Liver (tissue), 10 donors: ENCODE measurements at places on chromosomes 11 and 22. TPM values are rescaled to one million over a fixed set of nuclear protein-coding genes. Genes with fewer than 3 reads are reported as not detected.
A peak's percentile ranks its signal among the peaks of the same experiment; 100 is the strongest.

Gene SLC25A18
- total RNA-seq = 67.7 TPM

Gene ZBED4
- 10.3 TPM for total RNA-seq

Gene C11orf58
- total RNA-seq = 102 TPM

Gene OVOL1
- total RNA-seq = 0.05 TPM

Gene SLC35E4
- 0.19 TPM for total RNA-seq

Gene ASPHD2
- total RNA-seq = 0.17 TPM

Gene TNNT3
- total RNA-seq = 0.14 TPM

Gene APOL4
- total RNA-seq = 1.5 TPM

Gene RASSF10
- total RNA-seq = 0.08 TPM

Gene C11orf16
- not detected for total RNA-seq

Gene OR51E1
- total RNA-seq = 0.08 TPM

GRCh38 chr11:82303671-82304070, 430.0 kb downstream of the FAM181B start:
- no peak overlapping the region for H3K27ac ChIP-seq
- no peaks in the 10 kb centered on the region for H3K4me1 ChIP-seq
- H3K4me3 ChIP-seq = no peak overlapping the region

DNA sequence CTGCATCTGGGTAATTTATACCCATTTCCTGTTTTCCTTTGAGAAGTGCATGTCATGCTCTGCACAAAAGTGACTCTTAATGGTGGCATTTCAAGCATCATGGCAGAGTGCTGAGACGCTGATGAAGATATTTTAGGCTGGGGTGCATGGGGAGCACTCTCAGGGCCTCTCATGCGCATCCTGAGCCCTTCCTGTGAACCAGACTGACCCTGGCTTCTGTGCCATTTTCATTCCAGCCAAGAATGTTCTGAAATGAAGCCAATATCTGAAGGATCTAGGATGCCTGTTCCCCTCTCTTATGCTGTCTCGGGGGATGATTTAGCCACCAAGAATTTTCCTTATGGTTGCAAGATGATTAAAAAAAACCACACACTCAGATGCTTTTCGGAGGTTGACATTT, 61.5 kb downstream of the MIAT start:
- no peak overlapping the region for H3K27ac ChIP-seq
- DNase-seq = no peak
- H3K36me3 ChIP-seq = peaks cover 13% of the 10 kb centered on the region
- H3K4me1 ChIP-seq = no peaks in the 10 kb centered on the region
- no peaks in the 10 kb centered on the region for H3K27me3 ChIP-seq

DNA sequence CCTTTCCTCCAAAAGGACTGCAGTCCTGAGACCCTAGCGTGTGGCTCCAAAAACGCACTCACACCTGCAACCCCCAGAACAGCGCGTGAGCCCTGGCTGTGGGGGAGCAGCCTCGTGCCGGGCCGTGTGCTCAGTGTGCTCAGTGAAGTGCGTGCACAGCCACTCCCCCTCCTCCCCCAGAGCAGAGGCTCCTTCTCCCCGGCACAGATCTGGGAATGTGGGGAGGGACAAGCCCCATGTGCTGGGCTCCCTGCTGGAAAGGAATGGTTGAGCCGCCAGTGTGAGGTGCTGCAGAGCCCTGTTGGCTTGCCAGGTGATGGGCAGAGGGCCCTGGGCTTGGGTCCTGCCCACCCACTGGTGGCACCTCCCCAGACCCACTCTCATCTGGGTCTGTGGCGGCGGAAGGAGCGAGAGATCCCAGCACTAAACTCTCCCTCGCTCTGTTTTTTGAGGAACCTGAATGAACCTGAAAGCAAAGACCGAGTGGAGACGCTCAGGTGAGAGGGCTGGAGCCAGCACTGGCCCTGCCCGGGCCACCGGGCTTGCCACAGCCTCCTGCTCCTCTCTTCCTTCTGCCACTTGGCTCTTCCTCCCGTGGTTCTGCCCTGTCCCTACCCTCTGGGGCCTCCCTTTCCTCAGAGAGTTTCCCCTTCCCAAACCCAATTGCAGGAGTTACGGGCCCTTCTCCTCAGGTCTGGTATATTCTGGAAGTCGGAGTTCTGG, 9.0 kb downstream of the RCOR2 start:
- H3K4me1 ChIP-seq = no peaks in the 10 kb centered on the region
- H3K4me3 ChIP-seq = no peak overlapping the region
- no peak for DNase-seq
- H3K27me3 ChIP-seq = no peaks in the 10 kb centered on the region
- peaks cover 27% of the 10 kb centered on the region for H3K36me3 ChIP-seq
- no peak overlapping the region for H3K27ac ChIP-seq

DNA sequence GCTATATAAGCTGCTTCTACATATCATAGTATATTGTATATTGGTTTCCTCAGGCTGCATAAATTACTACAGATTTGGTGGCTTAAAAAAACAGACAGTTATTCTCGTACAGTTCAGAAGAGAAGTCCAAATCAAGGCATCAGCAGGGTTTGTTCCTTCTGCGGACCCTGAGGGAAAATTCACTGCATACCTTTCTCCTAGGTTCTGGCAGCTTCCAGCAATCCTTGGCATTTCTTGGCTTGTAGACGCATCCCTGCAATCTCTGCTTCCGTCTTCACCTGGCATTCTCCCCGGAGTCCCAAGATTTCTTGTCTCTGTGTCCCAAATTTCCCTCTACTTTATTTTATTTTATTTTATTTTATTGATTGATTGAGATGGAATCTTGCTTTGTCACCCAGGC, 142.8 kb downstream of the COMMD9 start:
- no peaks in the 10 kb centered on the region for H3K36me3 ChIP-seq
- no peaks in the 10 kb centered on the region for H3K27me3 ChIP-seq
- H3K4me1 ChIP-seq = no peaks in the 10 kb centered on the region

DNA sequence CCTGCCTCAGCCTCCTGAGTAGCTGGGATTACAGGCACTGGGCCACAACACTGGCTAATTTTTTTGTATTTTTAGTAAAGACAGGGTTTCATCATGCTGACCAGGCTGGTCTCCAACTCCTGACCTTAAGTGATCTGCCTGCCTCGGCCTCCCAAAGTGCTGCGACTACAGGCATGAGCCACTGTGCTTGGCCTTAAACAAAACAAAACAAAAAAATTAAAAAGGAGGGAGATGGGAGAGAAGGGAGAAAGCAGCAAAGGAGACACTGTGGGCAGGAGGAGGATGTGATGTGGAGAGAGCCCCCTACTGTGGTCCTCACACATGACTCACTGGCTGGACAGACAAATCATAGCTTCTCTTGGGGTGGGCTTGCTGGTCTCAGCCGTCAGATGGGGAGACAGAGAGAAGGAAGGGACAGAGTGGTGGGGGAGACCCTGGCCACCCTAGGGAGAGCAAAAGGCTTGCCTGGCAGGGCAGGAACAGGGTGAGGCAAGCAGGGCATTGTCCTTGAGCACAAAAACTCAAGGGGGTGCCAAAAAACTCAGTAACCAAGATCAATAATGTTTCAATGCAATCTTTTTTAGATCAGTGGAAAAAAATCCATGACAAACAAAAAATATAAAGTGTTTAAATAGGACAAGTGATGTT, 31.6 kb downstream of the TPST2 start:
- no peaks in the 10 kb centered on the region for H3K36me3 ChIP-seq
- peaks cover 81% of the 10 kb centered on the region for H3K4me1 ChIP-seq
- DNase-seq = no peak
- peak overlapping the region; percentile 92 for H3K27ac ChIP-seq
- no peak overlapping the region for H3K4me3 ChIP-seq
- H3K27me3 ChIP-seq = no peaks in the 10 kb centered on the region

DNA sequence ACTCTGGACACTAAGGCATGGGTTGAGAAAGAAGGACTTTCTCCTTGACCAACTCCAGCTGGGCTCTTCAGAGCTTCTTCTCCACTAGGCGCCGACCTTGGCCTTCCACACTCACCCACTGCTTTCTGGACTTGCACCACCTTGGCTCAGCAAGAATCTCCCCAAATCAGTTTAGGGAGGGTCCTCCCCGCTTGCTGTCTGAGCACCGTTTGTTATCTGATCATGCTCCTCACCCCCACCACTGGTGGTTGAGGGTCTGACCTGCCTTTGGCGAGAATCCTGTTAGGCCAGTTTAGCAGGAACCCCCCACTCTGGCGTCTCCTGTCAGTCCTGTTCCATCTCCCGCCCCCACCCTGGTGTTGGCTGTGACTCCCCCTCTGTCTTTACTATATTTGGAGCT, 10.4 kb downstream of the APOL2 start:
- H3K27me3 ChIP-seq = no peaks in the 10 kb centered on the region
- H3K27ac ChIP-seq = no peak overlapping the region
- H3K4me1 ChIP-seq = peaks cover 3% of the 10 kb centered on the region
- H3K4me3 ChIP-seq = no peak overlapping the region

DNA sequence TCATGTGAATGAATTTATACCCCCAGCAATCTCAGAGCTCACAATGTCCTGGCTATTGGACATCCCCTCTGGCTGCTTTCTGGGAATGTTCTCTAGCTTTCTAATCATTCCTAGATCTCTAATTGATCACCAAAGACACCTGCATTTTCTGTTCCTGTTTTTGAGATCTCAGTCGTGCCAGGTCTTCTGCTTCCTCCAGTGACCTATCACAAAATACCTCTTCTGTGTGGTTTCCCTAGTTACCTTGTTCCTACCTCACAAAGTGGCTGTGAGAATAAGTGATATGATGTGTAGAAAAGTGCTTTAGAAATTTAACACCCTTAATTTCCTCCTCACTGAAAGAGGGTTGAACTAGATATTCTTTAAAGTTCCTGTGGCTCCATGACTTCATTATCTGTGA, 92.2 kb downstream of the LUZP2 start:
- H3K4me1 ChIP-seq = no peaks in the 10 kb centered on the region
- no peak for DNase-seq
- no peak overlapping the region for H3K27ac ChIP-seq

GRCh38 chr11:96279018-96279895, 63.7 kb downstream of the MAML2 start:
- no peak overlapping the region for H3K27ac ChIP-seq
- H3K4me1 ChIP-seq = no peaks in the 10 kb centered on the region
- H3K36me3 ChIP-seq = no peaks in the 10 kb centered on the region
- H3K27me3 ChIP-seq = no peaks in the 10 kb centered on the region

DNA sequence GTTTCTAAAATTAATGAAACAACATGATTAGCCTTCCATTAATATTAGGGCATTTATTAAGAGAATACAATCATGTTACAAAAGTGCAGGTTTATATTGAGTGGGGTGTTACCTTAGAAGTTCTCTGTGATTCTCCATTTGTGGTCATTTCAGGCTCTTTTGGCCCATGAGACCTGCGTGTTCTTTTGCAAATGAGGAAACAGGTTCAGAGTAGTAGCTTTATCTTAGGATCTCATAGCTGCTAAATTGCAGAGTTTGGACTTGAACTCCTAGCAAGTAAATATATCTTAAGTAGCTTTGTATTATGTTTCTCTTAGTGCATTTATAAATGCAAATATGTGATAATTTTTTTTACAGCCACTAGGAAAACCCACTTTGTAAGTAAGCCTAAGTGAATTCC, 18.3 kb downstream of the FAR1 start:
- no peaks in the 10 kb centered on the region for H3K36me3 ChIP-seq
- no peaks in the 10 kb centered on the region for H3K4me1 ChIP-seq
- no peak overlapping the region for H3K27ac ChIP-seq
- no peaks in the 10 kb centered on the region for H3K27me3 ChIP-seq

- DNase-seq = peak; percentile 36
- no peaks in the 10 kb centered on the region for H3K27me3 ChIP-seq
- peaks cover 8% of the 10 kb centered on the region for H3K4me1 ChIP-seq
- H3K27ac ChIP-seq = peak overlapping the region; percentile 26
- peaks cover 3% of the 10 kb centered on the region for H3K36me3 ChIP-seq
These were observed 764 bp upstream of the PACSIN3 start for GRCh38 chr11:47186700-47187695.

DNA sequence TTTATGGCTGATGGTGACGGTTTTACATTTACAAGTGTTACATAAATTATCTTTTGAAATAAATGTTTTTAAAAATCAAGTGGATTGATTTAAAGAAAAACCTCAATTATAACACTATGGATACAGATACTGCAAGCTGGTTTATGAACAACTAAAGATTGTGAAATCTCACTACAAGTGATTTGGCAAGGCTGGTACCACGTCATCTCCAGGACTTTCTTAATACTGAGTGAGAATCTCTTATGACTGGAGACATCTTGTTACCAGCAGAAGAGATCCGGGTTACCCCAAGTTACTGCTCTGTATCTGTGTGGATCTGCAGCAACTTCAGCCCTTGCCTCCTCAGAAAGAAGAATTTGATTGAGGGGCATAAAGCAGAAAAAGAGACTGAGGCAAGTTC, 452.9 kb downstream of the MN1 start:
- H3K36me3 ChIP-seq = no peaks in the 10 kb centered on the region
- no peak for DNase-seq
- no peak overlapping the region for H3K4me3 ChIP-seq
- H3K27me3 ChIP-seq = no peaks in the 10 kb centered on the region

DNA sequence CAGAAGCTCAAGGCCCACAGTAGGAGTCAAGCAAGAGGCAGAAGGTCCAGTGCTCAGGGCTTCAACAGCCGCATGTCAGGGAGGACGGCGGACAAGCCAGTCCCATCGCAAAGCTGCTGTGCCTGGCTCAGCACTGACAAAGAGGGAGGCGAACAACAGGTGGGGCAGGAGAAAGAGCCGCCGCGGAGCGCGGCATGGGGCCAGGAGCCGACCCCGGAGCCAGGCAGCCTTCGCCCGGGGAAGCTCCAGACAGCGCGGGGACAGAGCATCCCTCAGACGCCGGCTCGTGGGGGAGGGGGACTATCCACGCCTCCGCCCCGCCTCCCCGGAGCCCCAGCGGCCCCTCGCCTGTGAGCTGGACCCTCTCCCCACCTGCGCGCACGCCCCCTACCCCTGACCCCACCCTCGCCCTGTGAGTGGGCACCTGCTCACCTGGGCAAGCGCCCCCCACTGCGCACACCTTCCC, 369 bp downstream of the DHCR7 start:
- H3K4me1 ChIP-seq = peaks cover 20% of the 10 kb centered on the region
- no peak for DNase-seq
- no peaks in the 10 kb centered on the region for H3K27me3 ChIP-seq
- H3K36me3 ChIP-seq = peaks cover 20% of the 10 kb centered on the region
- peak overlapping the region; percentile 97 for H3K27ac ChIP-seq

- no peak overlapping the region for H3K4me3 ChIP-seq
- H3K36me3 ChIP-seq = peaks cover 14% of the 10 kb centered on the region
- no peaks in the 10 kb centered on the region for H3K27me3 ChIP-seq
- H3K27ac ChIP-seq = no peak overlapping the region
- peaks cover 9% of the 10 kb centered on the region for H3K4me1 ChIP-seq
- DNase-seq = no peak
These were observed 23.4 kb downstream of the HPS4 start for GRCh38 chr22:26460202-26460601.

DNA sequence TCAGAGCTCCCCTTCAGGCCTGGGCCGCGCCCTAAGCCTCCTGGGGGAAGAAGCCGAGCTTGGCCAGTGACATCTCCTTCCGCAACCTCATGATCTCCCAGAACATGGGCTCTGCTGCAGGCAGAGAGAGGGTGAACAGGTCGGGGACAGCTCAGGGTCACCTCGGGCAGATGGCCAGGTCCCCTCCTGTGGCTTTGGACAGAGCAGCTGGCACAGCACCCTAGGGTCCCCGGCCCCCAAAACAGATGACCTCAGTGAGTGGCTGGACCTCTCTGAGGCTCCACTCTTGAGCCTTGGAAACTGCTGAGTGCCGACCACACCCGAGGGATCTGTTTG, 6.9 kb upstream of the FADS3 start:
- H3K27ac ChIP-seq = no peak overlapping the region
- H3K4me3 ChIP-seq = no peak overlapping the region
- H3K36me3 ChIP-seq = no peaks in the 10 kb centered on the region
- H3K4me1 ChIP-seq = peaks cover 4% of the 10 kb centered on the region
- H3K27me3 ChIP-seq = no peaks in the 10 kb centered on the region

- H3K4me1 ChIP-seq = peaks cover 14% of the 10 kb centered on the region
- peak overlapping the region; percentile 27 for H3K27ac ChIP-seq
- no peak overlapping the region for H3K4me3 ChIP-seq
- H3K36me3 ChIP-seq = no peaks in the 10 kb centered on the region
- no peaks in the 10 kb centered on the region for H3K27me3 ChIP-seq
- DNase-seq = no peak
These were observed 21.3 kb upstream of the ABTB2 start for GRCh38 chr11:34379079-34379478.
